ENCODE measurements at places on chromosomes 4 and X.
A peak's percentile ranks its signal among the peaks of the same experiment; 100 is the strongest.

GRCh38 chr4:54215379-54216077 is 13.6 kb upstream of the PDGFRA start:
- no peaks in the 10 kb centered on the region for H3K36me3 ChIP-seq
- H3K27me3 ChIP-seq: peaks cover 33% of the 10 kb centered on the region
- no peaks in the 10 kb centered on the region for H3K4me1 ChIP-seq
- no peak overlapping the region for H3K27ac ChIP-seq
- DNase-seq: no peak

DNA sequence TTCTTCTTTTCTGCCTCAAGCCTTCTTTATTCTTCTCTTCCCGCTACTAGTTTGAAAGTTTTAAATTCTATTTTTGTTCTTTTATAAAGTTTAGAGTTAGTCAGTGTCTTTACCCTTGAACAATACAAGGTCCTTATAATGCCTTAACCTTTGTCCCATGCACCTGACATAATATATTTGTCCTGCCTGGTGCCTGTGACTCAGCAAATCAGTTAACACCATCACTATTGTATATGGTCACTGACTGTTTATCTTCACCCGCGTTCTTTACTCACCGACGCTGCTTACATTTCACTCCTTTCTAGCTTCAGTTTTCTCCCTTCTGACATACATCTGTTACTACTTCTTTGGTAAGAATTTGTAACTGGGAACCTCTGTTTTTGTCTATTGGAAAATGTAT is 5.7 kb downstream of the SMIM20 start:
- peaks cover 24% of the 10 kb centered on the region for H3K4me1 ChIP-seq
- no peaks in the 10 kb centered on the region for H3K27me3 ChIP-seq
- no peak overlapping the region for H3K4me3 ChIP-seq
- no peak overlapping the region for H3K27ac ChIP-seq

GRCh38 chr4:3441501-3442459 is at the start of gene HGFAC:
Gene HGFAC (plus strand): TSS chr4:3441968. CDS start chr4:3442002, 34 bp downstream.
- H3K4me3 ChIP-seq: no peak within 1 kb of the TSS
- no peak for DNase-seq
- no peaks in the 10 kb centered on the region for H3K27me3 ChIP-seq
- H3K27ac ChIP-seq: no peak within 1 kb of the TSS

GRCh38 chr4:8325291-8325973 is 55.9 kb downstream of the HTRA3 start:
- no peak overlapping the region for H3K27ac ChIP-seq
- peaks cover 2% of the 10 kb centered on the region for H3K36me3 ChIP-seq
- no peak overlapping the region for H3K4me3 ChIP-seq
- DNase-seq: no peak
- no peaks in the 10 kb centered on the region for H3K27me3 ChIP-seq
- H3K4me1 ChIP-seq: no peaks in the 10 kb centered on the region

DNA sequence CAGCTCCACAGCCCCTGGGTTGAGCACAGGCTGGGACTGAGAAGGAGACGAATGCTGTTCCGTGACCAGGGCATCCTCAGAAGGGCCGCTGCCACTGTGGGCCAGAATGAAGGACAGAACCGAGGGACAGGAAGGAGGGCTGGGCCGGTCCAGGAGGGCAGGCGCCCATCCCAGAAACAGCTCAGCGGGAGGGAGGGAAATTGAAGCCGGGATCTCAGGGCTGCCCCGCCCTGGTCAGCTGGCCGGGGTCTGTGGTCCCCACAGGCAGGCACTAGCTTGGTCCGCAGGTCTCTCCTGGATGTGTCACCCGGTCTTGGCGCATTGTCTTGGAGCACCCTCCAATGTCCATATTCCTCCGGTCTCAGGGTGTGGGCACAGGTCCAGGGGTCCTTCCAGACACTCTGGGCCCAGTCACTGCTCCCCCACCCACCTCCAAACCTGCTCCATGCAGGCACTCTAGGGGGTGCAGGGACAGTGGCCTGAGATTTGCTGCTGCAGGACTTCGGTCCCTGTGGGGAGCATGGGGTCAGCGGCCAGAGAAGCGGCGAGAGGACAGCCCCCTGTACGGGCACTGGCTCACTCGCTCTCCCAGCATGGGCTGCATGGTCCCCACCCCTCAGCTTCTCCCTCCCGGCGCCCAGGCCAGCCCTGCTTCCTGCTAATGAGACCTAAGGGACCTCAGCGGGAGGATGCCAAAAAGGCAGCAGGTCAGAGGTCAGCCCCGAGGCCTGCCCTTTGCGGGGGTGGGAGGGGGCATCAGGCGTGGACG is 23.9 kb upstream of the MXD4 start:
- DNase-seq: no peak
- peak overlapping the region; percentile 99 for H3K27ac ChIP-seq
- peaks cover 31% of the 10 kb centered on the region for H3K36me3 ChIP-seq
- peaks cover 33% of the 10 kb centered on the region for H3K4me1 ChIP-seq
- H3K4me3 ChIP-seq: no peak overlapping the region

DNA sequence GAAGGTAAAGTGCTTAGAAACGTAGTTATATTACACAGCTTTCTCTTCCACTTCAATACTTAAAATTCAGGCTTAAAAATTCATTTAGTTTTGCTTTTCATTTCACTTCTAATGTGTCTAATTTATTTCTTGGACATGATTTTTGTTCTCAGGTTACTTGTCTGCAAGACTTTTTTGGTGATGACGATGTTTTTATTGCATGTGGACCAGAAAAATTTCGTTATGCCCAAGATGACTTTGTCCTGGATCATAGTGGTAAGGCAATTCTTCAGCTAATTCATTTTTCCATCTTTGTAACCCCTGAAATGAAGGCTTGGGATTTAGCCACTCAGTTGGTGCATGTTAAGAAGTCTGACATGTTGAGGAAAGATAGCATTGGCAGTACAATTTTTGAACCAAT is 114.7 kb downstream of the DCLK2 start:
- peaks cover 1% of the 10 kb centered on the region for H3K36me3 ChIP-seq
- H3K4me1 ChIP-seq: no peaks in the 10 kb centered on the region
- DNase-seq: no peak
- no peak overlapping the region for H3K27ac ChIP-seq
- H3K27me3 ChIP-seq: peaks cover 3% of the 10 kb centered on the region

DNA sequence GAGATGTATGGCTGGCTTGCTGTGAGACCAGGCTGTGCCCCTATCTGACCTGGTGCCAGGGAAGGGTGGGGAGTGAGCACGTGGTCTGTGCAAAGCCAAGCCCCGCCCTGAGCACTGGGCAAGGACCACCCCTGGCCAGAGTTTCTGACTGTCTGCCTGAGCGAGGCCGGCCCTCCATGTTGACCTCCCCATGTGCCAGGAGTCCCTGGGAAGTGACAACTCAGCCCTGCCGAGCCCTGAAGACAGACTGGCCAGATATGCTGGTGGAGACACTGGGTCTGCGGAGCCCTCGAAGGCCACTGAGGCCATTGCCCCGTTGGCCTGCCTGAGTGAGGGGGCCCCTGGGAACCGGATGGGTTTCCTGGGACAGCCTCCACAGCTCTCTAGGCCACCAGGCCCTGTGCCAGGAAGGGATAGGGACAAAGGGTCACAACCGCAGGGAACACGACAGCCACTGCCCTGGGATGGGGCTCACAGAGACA is 7.1 kb upstream of the BGN start:
- H3K4me1 ChIP-seq: no peaks in the 10 kb centered on the region
- no peaks in the 10 kb centered on the region for H3K36me3 ChIP-seq

- H3K27me3 ChIP-seq: no peaks in the 10 kb centered on the region
- H3K36me3 ChIP-seq: peaks cover 2% of the 10 kb centered on the region
- no peak overlapping the region for H3K4me3 ChIP-seq
- H3K4me1 ChIP-seq: no peaks in the 10 kb centered on the region
These were observed 655.6 kb upstream of the GALNTL6 start for GRCh38 chr4:171157462-171158082.

DNA sequence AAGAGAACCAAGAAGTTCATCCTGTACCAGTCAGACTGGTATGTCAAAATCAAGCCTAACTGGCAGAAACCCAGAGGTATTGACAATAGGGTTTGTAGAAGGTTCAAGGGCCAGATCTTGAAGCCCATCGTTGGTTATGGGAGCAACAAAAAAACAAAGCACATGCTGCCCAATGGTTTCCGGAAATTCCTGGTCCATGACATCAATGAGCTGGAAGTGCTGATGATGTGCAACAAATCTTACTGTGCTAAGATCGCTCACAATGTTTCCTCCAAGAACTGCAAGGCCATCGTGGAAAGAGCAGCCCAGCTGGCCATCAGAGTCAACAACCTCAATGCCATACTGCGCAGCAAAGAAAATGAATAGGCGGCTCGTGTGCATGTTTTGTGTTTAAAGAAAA is 172.7 kb upstream of the MED14 start:
- H3K27me3 ChIP-seq: no peaks in the 10 kb centered on the region
- no peaks in the 10 kb centered on the region for H3K36me3 ChIP-seq
- no peak overlapping the region for H3K27ac ChIP-seq
- no peak for DNase-seq
- no peaks in the 10 kb centered on the region for H3K4me1 ChIP-seq
- H3K4me3 ChIP-seq: no peak overlapping the region

- H3K4me1 ChIP-seq: no peaks in the 10 kb centered on the region
- DNase-seq: no peak
- no peak overlapping the region for H3K4me3 ChIP-seq
- peaks cover 2% of the 10 kb centered on the region for H3K36me3 ChIP-seq
These were observed 374.5 kb downstream of the TEX13C start for GRCh38 chrX:125694171-125694570.

DNA sequence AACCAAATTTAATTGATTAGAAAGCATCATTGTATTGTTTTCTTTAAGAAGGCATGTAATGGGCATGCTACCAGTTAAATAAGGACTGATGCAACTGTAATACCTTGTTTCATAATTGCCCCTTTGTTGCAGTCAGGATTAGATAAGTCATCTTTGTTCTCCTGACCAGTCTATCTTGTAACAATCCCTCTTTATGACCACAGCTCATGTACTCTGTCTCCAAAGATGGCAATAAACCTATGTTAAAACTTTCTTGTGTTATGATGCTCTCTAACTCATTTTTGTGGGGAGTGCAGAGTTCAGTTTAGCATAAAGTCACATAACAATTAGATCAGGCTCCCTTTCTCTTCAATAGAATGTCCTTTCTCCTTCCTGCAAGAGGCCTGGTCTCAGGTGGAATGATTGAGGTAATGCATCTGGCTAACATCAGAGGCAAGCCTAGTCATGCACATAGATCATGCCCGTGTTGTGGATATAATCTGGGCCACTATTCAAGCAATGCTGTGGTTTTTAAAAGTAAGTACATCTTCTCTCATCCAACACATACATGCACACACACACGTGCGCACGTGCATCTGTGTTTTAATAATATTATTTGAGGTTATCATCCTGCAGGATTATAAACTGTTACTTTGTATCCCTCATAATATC is 45.6 kb downstream of the TMEM154 start:
- peaks cover 16% of the 10 kb centered on the region for H3K36me3 ChIP-seq
- no peaks in the 10 kb centered on the region for H3K27me3 ChIP-seq
- no peak overlapping the region for H3K4me3 ChIP-seq
- H3K4me1 ChIP-seq: no peaks in the 10 kb centered on the region

DNA sequence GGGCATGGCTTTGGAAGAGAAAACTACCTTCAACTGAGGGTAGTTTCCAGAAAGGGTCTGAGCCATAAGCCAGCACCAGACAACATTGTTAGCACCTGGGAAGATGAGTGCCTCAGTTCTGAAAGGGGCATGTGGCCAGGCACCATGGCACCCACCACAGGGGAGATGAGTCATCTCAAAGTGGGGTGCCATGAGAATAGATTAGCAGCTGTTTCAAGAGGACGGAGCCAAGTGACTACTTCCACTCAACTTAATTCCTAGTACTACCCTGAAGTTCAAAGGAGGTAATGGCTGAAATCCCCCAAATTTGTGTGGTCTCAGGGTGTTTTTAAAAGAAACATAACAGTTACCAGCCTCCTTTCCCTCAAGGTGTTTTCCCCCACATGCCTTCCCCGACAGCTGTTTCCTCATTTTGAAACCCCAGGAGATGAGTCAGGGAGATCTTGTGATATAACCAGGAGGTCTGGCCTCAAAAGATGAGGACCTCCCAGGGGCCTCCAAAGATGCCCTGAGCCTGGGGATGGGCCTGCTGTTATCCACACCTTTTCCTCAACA is 27.8 kb upstream of the FTHL17 start:
- no peaks in the 10 kb centered on the region for H3K27me3 ChIP-seq
- no peaks in the 10 kb centered on the region for H3K4me1 ChIP-seq
- H3K4me3 ChIP-seq: no peak overlapping the region
- H3K27ac ChIP-seq: no peak overlapping the region
- DNase-seq: no peak

DNA sequence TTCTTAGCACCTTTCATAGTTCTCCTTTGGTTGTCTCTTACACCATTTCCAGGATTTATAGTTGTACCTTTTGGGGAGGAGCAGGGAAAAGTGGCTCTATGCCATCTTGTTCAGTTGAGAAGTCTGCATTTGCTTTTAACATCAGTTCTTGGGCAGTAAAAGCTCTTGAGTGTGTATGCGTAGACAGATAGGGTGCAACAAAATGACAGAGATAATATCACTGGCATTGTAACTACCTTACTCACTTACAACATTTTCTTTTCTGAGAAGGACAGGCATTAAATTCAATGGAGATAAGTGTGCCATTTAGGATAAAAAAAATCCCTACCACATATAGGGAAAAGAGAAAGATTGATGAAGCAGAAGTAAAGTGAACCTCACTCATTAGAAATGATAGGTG is 38.9 kb downstream of the ADGRG4 start:
- peaks cover 14% of the 10 kb centered on the region for H3K27me3 ChIP-seq
- H3K4me1 ChIP-seq: no peaks in the 10 kb centered on the region
- H3K4me3 ChIP-seq: no peak overlapping the region
- H3K27ac ChIP-seq: no peak overlapping the region
- no peak for DNase-seq

- H3K27ac ChIP-seq: no peak overlapping the region
- DNase-seq: no peak
- H3K27me3 ChIP-seq: no peaks in the 10 kb centered on the region
- H3K36me3 ChIP-seq: no peaks in the 10 kb centered on the region
- no peak overlapping the region for H3K4me3 ChIP-seq
- H3K4me1 ChIP-seq: no peaks in the 10 kb centered on the region
These were observed 254.6 kb downstream of the CBLL2 start for GRCh38 chrX:22527302-22527701.

- H3K27ac ChIP-seq: no peak overlapping the region
- peaks cover 25% of the 10 kb centered on the region for H3K27me3 ChIP-seq
- H3K4me1 ChIP-seq: no peaks in the 10 kb centered on the region
- no peak overlapping the region for H3K4me3 ChIP-seq
- DNase-seq: no peak
These were observed 12.8 kb upstream of the CRMP1 start for GRCh38 chr4:5905714-5906113.

DNA sequence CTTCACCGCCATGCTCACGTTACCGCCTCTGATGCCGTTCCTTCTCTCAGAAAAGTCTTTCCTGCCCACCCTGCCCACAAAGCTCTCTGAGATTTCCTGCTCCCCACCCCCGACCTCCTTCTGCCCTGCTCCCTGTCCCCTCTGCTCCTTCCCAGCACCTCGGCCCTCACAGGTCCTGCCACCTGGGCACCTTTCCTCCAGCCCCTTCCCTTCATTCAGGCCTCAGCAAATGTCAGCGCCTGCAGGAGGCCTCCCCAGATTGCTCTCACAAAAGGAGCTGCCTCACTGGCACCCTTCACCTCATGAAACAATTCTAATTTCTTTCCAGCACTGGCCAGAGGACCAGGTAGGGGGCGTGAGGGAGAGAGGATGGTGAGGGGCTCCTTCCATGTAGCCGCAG is 33.6 kb upstream of the MXD4 start:
- peak overlapping the region; percentile 32 for H3K27ac ChIP-seq
- DNase-seq: no peak
- H3K27me3 ChIP-seq: no peaks in the 10 kb centered on the region
- H3K4me1 ChIP-seq: peaks cover 27% of the 10 kb centered on the region
